ENCODE measurements at places on chromosomes 3 and 15. TPM values are rescaled to one million over a fixed set of nuclear protein-coding genes. Genes with fewer than 3 reads are reported as not detected.
A peak's percentile ranks its signal among the peaks of the same experiment; 100 is the strongest.

DNA sequence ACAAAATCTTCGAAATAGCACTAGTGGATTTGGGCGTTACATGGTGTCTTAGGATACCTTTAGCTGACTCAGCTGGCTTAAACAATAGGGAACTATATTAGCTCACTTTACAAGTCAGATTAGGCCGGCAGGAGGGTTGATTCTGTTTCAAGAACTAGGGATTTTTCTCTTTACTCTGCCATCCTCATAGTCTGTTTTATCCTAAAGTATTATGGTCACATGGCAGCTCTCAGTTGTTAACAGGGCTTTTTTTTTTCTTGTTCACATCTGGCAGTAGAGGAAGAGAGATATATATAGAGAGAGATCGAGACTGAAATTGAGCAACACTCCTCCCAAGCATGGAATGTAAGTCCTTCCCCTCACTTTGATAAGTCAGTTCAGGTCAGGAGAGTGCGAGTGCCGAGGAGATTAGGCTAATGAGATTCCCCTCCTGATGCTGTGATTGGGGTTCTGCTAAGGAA, 32.9 kb downstream of the CHP1 start:
- no peak for DNase-seq

DNA sequence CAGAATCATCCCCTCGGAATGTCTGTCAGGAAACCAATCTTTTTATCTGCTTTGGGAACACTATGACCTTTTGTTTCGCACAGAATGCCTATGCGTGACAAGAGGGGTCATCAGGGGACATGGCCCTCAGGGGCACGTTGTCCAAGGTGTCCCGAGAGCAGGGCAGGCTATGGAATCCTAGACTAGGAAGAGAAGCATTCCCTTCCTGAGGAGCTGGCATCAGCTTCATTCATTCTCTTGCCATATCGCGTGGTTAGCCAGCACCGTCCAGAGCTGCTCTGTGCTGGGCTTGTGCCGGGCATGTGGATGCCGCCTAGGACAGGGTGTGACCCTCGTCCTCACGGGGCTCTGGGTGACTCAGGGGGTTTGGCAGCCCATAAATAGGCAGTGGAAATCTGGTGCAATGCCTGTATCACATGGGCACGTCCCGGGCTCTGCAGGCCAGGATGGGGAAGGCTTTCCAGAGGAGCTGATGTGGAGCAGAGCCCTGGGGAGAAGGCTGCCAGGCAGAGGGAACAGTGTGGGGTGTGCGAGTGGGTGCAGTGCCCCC, 117.8 kb downstream of the TMEM266 start:
- DNase-seq = no peak

DNA sequence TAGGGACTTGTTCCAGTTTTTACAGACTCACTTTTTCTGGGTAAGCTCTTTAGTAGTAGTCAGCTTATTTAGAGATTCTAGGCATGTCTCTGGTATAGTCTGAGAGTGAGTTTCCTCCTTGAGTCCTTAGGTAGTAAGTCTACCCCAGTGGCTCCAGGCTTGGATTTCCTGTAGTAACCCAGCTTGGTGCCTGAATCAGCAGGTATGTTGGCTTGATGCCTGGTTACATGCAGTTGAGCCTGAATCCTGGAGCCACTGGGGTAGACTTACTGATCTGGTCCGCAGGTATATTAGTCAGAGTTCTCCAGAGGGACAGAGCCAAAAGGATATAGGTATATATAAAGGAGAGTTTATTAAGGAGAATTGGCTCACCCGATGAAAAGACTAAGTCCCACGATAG, 85.8 kb upstream of the RBMS3 start:
- DNase-seq = no peak

DNA sequence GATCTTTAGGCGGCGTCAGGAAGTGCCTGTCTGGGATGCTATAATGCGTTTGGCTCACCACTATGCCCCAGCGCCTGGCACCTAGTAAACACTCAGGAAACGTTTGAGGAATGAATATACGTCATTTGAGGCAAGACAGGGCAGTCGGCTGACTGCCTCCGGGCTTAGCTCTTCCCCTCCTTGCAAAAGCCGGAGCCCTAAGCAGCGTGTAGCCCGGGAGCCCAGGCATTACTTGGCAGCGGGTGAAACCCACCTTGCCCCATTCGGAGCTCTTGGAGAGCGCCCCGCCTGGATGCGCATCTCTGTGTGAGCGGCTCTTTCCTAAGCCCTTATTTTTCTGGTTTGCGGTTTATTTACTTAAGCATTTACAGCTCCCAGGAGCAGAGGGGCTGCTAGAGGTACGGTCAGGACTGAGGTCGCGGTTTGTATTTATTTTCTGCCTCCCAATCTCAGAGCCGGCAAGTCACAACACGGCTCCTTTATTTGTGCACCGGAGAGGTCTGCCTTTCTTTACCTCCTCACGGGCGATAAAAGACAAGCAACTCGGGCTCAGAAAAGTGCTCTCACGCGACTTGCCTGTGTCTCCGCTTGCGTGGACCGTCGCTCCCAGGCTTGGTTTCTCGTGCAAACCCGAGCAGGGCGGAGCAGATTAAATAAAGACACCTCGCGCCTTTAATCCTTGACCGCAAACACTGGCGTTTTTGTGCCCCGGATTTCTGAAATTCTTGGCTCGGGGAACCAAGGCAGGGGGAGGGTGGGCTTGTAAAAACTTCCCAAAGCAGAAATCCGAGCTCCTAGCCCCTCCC, 737 bp upstream of the ITPR1 start:
- peak; percentile 67 for DNase-seq

DNA sequence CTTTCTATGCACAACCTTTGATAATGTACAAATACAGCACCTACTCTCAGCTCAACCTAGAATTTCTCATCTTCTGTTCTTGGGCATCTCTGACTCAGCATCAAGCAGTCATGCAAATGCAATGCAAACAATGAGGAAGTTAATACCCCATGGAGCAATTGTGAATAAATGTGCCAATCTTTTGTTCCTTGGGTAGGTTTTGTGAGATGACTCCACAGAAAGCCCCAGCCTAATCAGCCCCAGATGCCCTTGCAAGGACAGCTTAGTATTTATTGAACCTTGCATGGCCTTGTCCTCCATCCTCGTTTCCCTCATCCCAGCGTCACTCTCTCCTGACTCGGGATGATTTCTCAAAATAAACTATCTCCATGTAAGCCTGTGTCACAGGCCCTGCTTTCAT, 494.7 kb upstream of the NECTIN3 start:
- DNase-seq = no peak

DNA sequence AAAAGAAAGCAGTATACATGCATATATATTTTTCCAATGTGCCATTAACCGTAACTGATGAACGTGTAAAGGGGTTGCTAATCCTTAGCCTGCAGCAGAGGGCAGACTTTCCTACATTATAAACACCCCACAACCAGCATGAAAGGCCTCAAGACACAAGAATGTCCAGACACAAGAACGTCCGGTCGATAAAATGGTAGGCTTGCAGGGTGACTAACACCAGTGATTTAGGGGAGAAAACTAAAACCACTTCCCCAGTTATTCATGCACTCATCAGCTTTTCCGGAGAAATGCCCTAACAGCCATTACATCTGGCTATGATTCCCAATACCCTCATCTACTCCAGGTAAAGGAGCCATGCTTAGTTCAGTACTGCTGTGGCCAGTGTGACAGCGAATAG, 57.4 kb downstream of the LRTM1 start:
- peak; percentile 76 for DNase-seq

GRCh38 chr15:56794165-56794552, 60.9 kb upstream of the ZNF280D start:
- no peak for DNase-seq

GRCh38 chr3:64380546-64380945, 155.3 kb upstream of the PRICKLE2 start:
- DNase-seq = no peak

DNA sequence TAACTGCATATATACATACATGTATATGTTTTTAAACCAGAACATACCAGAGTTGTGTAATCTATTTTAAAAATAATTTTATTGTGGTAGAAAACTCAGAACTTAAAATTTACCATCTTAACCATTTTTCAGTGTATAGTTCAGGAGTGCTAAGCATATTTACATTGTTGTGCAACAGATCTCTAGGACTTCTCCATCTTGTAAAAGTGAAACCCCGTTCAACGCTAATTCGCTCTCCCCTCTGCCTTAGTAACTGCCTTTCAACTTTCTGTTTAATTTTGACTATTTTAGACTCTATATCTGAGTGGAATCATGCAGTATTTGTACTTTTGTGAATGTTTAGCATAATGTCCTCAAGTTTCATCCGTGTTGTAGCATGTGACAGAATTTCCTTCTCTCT, 51.8 kb upstream of the SSR3 start:
- DNase-seq = no peak

DNA sequence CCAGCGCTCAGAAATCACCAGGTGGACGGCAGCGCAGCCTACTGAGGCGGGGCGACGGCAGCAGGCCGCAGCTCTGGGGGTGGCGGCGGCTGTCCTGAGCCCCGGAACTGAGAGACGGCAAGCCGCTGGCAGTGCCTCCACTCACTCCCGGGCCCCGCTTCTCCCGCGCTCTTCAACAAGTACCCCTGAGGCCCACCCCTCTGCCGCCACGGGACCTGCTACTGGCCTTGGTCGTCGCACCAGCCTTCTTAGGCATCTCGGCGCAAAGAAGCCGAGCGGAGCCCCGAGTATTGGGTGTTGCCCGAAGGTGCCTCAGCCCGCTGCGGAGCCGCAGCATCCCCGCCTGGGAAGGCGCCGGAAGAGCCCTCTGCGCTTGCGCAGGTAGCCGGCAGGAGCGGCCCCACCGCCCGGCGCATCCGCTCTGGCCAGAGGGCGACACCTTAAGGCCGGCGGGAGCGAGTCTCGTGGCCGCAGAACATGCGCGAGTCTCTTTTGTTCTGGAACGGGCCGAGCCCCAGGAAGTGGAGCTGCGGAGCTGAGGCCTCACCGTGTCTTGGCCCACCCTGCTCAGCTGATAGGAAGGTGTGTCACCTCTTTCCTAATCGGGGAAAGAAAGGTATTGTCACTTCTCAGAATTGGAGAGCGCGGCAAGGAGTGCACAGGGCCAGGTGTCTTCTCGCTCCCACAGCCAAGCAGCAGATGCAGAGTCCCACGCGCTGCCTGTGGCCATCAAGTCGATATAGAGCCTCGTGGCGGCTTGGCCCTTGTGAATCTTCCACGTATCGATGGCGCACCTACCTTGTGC, at the start of gene C15orf40:
Gene C15orf40 (minus strand): TSS at position 369 of the 805 bp plus-strand sequence. CDS start 32 bp downstream, at position 337.
- peak; percentile 96 for DNase-seq

DNA sequence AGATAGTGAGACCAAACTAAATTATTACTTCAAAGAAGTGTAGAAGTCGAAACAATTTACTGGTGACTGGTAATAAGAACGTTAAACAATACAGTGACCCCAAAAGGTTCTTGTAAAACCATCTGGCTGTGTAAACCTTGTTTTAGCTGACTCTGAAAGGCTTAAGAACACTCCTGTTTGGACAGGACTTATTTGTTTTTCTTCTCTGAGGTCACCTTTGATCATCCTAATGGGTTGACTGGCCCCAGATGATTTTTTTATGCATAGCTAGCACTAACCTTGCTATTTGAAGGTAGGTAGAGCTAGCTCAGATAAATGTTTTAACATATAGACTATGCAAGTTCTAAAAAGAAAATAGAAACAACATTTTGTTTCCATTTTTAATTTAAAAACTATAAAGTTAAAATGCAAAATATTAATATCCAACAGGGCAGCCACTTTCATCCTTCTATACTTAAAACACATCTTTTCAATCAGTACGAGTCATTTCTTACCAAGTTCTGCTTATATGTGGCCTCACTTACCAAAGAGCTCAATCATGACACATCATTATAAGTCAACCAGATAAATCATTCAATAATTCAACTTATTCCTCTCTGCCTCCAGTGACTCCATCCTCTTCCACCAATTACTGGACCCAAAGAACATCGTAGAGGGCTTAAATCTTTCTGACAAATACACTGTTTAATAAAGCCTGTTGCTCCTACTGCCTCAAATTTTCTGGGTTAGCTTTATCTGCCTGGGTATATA, 158.8 kb downstream of the SSR3 start:
- DNase-seq = no peak

- DNase-seq = no peak
Observed at GRCh38 chr15:79329171-79329611, 18.3 kb downstream of the TMED3 start.

DNA sequence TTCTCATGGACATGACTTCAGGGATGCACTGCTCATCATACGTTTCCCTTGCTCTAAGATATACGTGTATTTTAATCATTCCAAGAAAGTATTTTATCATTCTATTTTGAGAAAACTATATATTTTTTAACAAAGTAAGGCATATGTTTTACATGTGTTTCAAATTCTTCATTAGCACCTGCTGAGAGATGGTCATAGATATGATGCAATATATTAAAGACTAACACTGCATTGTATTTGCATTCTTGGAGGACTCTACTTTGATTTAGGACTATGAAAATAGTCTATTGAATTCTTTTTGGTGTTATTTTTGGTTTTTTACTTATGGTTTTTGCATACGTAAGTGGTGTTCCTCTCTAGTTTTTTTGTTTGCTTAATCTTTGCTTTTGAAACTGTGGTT, 54.2 kb upstream of the MTMR10 start:
- no peak for DNase-seq

DNA sequence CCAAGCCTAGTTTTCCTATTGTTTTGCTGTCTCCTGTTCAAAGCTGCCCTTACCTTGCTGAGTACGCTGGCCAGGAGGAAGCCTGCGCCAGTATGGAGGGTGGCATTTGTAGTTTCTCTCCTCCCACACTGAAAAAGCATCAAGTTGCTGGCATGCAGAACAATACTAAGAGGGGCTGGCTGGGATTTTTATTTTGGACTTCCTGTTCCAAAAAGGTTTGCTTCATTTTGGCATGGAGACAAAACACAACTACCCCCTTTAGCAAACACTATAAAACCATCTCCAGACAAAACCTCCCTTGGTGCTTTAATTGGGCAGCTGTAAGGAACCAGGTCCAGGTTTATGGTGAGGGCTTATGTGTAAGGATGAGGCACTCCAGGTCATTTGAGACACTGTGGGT, 457.6 kb downstream of the PDCD6IP start:
- no peak for DNase-seq

DNA sequence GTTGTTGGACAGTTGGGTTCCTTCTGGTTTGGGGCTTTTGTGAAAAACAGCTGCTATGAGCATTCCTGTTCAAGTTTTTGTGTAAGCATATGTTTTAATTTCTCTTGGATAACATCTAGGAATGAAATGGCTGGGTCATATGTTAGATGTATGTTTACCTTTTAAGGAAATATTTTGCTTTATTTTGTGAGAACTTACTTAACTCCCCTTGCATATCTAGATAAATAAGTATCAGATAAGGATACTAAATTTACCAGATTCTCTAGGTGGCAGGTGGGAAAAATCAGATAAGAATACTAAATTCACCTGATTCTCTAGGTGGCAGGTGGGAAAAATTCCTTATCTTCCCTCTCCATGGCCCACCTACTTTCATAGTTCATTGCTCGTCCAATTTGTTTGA, 1.1 kb upstream of the PLS1 start:
- DNase-seq = no peak

- DNase-seq = no peak
Observed at GRCh38 chr15:49881433-49881832, 237.6 kb downstream of the ATP8B4 start.

The ARL6IP5 gene
- total RNA-seq = 115 TPM

The IL20RB gene
- 5.4 TPM for total RNA-seq

The AADACL2 gene
- 2.7 TPM for total RNA-seq

The CKMT1A gene
- 0.31 TPM for total RNA-seq

The SH2D7 gene
- total RNA-seq = not detected

All from tongue (tissue), 3 donors.